ENCODE measurements at places on chromosomes 13 and 19. TPM values are rescaled to one million over a fixed set of nuclear protein-coding genes. Genes with fewer than 3 reads are reported as not detected.

DNA sequence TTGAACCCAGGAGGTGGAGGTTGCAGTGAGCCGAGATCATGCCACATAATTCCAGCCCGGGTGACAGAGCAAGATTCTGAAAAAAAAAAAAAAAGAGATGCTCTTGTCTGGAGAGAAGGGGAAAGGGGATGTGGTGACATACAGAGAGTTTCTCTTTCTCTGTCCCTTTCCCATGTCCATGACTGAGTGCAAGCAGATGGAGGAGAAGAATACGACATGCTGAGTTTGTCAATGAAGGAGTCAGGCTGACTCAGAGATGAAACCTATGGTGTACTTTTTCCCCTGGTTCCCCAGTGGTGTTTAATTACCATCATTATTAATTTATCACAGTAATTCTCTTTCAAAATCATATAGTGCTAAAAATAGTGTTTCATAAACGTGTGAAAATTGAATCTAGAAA is 448.8 kb downstream of the FOXO1 start:
- no peak overlapping the region for H3K4me3 ChIP-seq
- no peaks in the 10 kb centered on the region for H3K27me3 ChIP-seq
- DNase-seq = no peak
- H3K4me1 ChIP-seq = peaks cover 30% of the 10 kb centered on the region
- no peak overlapping the region for H3K27ac ChIP-seq

GRCh38 chr13:50389726-50390125 is 374.5 kb downstream of the KCNRG start:
- no peaks in the 10 kb centered on the region for H3K36me3 ChIP-seq
- H3K4me3 ChIP-seq = no peak overlapping the region
- peaks cover 4% of the 10 kb centered on the region for H3K27me3 ChIP-seq
- no peak overlapping the region for H3K27ac ChIP-seq
- no peak for DNase-seq

DNA sequence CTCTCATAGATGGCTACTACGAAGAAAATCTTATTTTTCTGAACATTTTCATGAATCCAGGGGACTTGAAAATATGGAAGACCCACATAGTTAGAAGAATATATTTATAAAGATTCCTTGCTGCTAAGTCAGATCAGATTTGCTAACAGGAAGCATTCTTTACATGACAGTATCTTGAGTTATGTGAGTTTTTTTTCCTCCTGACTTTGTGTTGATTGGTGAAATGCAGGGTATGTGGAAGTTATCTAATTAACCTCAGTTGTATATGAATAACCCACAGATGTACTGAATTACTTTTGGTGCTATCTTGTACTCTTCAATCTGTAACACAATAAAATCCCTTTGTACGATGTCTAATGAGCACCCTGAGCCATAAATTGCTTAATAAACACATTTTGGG is 53.8 kb downstream of the ESD start:
- no peaks in the 10 kb centered on the region for H3K27me3 ChIP-seq
- H3K4me1 ChIP-seq = no peaks in the 10 kb centered on the region
- no peak overlapping the region for H3K27ac ChIP-seq

DNA sequence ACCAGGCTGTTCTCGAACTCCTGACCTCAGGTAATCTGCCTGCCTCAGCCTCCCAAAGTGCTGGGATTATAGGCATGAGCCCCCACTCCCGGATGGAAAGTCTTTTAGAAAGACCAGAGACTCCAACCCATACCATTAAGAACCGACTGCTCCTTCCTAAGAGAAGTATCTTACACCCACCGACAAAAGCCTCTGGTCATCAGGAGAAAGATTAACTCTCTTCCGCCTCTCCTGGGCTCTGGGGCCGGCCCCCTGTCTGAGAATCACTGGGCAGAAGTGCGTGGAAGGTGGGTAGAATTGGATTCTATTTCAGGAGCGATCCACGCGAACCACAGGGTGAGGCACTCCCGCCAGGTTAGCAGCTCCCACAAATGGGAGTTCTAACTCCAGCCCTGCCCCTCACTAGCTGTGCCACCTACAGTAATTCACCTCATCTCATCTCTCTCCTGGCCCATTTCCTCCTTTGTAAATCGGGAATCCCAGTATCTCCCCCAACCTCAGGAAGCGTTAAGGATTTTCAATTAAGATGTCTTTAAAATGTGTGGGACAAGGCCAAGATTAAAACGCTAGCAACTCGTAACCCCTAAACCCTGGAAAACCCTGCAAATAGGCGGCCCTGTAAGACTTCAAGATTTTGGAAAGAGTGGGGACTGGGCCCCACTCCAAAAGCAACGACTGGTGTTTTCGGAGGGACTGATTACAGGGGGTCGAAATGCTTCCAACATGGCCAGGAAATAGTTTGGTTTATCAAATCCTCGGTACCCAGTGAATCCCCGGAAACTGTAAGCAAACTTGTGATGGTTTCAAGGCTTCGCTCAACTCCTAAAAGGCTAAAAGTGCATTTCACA is 1.3 kb downstream of the HNRNPL start:
- peaks cover 66% of the 10 kb centered on the region for H3K4me1 ChIP-seq
- H3K4me3 ChIP-seq = peak overlapping the region; percentile 92
- no peak for DNase-seq

GRCh38 chr13:83024955-83025594 is 857.2 kb downstream of the SLITRK1 start:
- H3K27ac ChIP-seq = no peak overlapping the region
- no peaks in the 10 kb centered on the region for H3K36me3 ChIP-seq
- DNase-seq = no peak
- no peaks in the 10 kb centered on the region for H3K27me3 ChIP-seq
- no peak overlapping the region for H3K4me3 ChIP-seq

DNA sequence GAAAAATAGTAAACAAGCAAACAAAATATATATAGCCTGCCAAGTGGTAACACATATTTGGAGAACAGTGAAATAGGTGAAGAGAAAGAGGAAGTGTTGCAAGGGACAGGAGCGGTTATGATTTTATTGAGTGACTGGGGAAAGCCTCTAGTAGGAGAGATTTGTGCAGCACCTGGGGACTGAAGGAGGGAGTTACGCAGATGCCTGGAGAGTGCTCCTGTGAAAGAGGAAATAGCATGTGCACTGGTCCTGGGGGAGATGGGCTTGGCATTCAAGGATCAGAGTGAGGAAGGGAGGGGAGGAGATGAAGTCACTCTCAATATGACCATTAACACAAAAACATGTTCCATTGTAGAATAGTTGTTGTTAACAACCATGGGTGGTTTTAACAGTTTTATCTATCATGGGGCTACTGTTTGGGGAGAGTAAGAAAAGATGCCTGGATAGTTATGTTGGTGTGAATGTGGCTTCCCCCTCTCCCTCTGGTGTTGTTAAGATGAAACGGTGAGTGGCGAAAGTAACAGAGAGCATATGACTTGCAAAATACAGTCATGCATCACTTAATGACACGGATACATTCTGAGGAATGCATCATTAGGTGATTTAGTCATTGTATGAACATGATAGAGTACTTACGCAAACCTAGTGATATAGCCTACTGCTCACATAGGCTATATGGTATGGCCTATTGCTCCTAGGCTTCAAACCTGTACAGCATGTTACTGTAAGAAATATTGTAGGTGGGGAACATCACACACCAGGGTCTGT is 251.7 kb upstream of the ARGLU1 start:
- no peaks in the 10 kb centered on the region for H3K36me3 ChIP-seq
- no peak overlapping the region for H3K4me3 ChIP-seq
- no peak overlapping the region for H3K27ac ChIP-seq
- H3K27me3 ChIP-seq = no peaks in the 10 kb centered on the region

ZNF428 gene
- total RNA-seq = 20.6 TPM
